EL (cell line): ENCODE measurements at places on chromosomes 6 and 20.
A peak's percentile ranks its signal among the peaks of the same experiment; 100 is the strongest.

GRCh38 chr6:94636780-94637385 is 940.5 kb upstream of the MANEA start:
- DNase-seq, result no peak

DNA sequence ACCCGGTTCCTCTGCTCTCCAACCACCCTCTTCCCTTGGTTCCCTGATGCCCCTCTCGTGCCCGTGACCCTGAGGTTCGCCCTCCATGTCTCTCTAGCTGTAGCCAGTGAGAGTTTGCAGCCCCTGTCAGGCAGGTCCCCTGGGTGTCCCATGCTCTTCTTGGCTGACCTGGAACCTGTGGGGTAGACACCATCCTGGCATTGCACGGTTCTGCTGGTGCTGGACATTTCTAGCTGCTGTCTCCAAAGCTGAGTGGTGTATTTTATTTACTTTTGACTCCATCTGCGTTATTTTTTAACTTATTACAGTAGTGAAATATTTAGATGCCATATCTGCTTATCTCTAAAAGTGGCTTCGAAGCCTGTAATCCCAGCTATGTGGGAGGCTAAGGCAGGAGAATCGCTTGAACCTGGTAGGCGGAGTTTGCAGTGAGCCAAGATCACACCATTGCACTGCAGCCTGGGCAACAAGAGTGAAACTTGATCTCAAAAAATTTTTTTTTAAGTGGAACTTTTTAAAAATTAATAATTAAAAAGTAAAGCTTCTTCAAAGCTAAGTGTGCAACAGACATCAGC is 12.5 kb downstream of the ENTPD6 start:
- DNase-seq, result no peak

DNA sequence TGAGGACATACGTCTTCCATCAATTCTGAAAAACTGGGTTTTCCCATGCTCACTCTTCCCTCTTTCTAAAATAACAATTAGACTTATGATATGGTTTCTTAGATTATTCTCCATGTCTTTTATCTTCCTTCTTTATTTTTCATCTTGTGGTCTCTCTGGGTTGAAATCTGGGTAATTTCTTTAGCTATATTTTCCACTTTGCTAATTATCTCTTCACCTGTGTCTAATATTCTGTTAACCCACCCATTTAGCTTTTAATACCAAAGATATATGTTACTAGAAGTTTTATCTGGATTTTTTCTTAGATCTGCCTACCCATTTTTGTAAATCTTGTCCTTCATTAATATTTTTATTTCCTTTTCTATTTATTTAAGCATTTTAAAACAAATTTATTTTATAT is 121.8 kb downstream of the TENT5A start:
- no peak for DNase-seq

GRCh38 chr6:146183831-146184230 is 155.0 kb downstream of the GRM1 start:
- DNase-seq, result no peak

DNA sequence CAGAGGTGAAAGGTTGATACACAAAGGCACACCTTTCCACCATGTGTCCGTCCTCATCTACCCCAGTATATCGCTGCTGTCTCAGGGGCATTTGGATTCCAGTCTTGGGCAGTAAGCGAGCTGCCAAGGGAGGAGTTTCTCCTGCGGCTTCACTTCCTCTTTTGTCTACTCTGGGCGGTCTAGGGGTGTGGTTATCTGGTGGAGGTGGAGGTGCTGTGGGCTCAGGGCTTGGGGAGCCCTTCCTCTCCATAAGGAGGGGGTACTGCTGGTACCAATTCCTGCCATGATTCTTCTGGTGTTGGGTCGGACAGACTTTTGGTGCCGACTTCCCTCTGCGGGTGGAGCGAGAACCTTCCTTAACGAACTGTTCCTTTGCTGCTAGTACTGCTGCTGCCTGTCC is 31.9 kb upstream of the FABP7 start:
- no peak for DNase-seq

GRCh38 chr6:82329766-82330165 is 33.9 kb upstream of the TPBG start:
- DNase-seq, result no peak

DNA sequence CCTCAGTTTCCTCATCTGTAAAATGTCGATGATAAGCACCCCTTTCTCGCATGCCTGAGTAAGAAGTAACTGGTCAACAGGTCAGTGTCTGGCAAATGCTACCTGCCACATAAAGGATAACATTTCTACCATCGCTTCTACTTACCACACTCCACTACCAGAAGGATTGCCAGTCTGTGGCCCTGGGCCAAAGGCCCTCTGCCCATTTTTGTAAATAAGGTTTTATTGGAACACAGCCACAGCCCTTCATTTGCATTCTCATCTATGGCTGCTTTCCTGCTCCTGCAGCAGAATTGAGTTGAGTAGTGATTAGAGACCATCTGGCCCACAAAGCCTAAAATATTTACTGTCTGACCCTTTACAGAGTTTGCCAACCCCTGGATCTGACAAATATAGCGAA is 121.8 kb downstream of the TOX2 start:
- no peak for DNase-seq

DNA sequence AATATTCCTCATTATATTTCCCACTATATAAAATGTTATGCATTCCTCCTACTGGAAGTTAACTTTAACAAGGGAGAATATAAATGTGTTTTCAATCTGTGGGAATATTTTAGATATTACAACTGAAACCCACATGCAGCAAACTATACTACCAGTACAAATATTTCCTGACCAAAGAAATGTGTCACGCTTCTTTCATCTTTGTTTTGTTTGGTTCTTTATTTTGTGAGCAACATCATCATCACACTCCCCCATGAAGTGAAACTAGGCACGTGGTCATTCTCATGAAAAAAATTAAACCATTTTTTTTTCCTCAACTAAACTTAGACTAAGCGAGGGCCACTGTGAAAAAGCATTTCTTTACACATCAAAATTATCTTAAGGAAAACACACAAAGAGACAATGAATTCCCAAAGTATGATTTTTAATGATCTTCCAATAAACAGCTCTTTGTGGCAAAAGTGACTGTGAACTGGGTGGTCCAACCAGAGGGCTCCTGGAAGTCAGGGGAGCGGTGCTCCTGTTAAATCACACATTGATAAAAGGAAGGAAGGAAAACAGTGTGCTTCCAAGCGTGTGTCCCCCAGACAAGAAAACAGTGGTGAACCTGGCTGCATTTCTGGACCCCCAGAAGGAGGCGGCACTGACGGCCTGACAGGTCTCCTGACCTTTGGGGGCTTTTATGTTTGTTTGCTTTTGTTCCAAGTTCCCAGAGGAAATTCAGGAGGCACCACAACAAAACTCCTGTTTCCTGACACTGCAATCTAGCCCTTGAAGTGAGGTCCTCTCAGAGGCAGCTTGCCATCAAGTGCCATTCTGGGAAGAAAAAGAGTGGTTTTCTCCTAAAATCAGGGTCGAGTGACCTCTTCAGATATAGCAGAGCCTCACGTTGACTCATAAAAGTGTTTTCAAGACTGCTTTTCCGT is 166.8 kb upstream of the FOXQ1 start:
- DNase-seq, result peak; percentile 50

DNA sequence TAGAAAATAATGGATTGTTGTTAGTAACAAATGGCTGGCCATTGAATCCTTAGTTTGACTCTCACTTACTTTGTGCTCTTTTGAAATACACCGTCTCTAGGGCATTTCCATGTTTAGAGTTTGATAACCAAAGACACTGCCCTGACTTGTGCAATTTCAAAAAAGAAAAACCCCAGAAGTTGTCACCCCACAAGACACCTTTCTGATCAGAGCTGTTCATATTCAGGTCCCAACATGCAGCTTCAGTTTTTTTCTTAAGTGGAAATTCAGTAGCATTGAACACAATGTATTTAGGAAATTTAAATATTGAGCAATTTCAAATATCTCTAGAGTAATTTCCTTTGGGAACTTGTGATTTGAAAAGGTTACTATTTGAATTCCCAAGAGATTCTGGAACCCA is 19.4 kb downstream of the CRYBG1 start:
- DNase-seq, result no peak

GRCh38 chr6:129186988-129187387 is 304.1 kb downstream of the LAMA2 start:
- peak; percentile 87 for DNase-seq

DNA sequence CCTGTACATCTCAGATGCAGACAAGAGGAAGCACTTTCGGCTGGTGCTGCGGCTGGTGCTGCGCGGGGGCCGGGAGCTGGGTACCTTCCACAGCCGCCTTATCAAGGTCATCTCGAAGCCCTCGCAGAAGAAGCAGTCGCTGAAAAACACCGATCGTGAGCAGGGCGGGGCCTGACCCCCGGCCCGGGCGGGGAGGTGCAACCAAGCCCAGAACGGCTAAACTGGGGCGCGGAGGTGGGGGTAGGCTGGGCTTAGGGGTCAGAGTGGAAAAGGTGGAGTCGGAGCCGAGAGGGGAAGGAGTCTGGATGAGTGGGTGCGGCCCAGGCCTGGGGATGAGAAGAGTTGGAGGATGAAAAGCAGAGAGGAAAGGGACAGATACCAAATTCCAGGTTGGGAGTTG is 4.1 kb upstream of the MATN4 start:
- no peak for DNase-seq

DNA sequence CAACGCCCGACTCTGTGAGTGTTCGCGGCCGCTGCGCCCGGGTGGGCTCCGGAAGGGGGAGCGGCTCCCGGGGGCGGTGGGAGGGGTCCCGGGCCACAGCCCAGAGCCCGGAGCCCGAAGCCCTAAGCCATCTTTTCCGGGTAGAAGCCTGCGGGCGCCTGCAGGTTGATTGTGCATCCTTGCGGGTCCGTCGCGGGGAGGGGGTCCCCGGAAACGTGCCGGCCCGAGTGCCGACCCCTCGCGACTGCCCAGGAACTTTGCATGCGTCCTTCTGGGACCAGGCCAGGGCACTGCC is 413 bp downstream of the PTPRA start:
- DNase-seq, result peak; percentile 64

- no peak for DNase-seq
These were observed 19.8 kb upstream of the FANCE start for GRCh38 chr6:35432291-35432690.

DNA sequence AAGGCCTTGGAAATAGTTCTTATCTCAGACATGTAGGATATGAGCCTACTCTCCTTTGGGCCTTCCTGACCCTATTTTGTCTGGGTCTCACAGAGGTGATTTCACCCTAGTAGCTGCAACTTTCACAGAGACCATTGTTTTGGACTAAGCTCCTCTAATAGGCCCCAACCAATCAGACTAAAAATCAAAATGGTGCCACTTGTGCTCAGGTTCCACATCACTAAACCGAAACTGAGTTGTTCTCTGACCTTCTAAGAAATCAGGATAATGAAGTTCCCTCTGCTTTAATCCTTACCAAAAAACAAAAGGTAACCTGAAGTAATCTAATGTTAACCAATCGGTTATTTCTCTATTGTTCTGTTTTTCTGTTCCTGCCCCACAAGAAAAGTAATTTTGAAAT is 143.6 kb downstream of the CD24 start:
- no peak for DNase-seq

DNA sequence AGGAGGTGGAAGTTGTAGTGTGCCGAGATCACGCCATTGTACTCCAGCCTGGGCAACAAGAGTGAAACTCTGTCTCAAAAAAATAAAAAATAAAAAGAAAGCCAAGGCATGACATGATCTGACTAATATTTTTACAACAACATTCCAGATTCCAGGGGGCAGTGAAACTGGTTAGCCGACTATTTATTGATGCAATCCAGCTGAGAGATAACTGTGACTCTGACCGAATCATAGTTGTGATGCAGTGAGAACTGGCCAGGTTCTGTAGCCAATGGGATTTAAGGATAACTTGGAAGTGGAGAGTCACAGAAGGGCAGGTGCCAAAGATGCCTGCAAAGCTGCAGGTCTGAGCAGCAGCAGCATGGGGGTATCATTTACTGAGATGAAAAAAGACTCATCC is 82.9 kb upstream of the TSHZ2 start:
- no peak for DNase-seq

DNA sequence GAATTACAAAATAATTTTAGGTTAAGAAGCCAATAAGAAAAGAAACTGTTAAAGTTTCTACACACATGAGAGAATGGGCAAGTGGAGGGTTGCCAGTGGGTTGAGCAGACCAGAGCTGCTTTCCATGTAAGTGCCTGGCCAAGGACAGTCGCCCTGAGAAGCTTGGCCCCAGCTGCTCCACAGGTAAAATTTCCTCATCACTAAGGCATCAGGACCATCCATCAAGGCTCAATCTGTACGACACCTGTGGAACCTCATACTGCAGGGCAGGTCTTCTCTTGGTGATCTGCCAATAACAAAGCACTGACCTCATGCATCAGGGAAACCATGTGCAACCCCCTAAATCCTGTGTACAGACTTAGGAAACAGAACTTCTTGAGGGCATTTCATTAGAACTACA is 115.4 kb downstream of the INSM1 start:
- DNase-seq, result no peak

DNA sequence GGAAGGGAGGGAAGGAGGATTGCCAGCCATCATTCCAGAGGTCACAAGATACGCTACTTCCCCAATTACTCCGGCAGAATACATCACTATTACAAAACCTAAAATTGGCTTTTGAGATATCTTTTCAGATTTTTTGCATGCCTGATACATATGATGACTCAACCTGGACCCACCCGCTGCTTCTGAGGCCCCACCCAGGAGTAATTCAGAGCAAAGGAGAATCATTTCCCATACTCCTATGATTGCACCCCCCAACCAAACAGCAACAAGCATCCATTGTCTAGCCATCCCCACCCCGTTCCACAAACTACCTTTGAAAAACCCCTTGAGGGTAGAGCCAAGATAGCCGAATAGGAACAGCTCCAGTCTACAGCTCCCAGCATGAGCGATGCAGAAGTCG is 163.5 kb upstream of the GJE1 start:
- DNase-seq, result no peak

GRCh38 chr6:125293587-125293986 is 8.2 kb downstream of the HDDC2 start:
- DNase-seq, result no peak

- DNase-seq, result no peak
These were observed 4.6 kb downstream of the SLC22A16 start for GRCh38 chr6:110471726-110472365.

- peak; percentile 10 for DNase-seq
These were observed 36.3 kb upstream of the CMTR1 start for GRCh38 chr6:37396571-37397180.

DNA sequence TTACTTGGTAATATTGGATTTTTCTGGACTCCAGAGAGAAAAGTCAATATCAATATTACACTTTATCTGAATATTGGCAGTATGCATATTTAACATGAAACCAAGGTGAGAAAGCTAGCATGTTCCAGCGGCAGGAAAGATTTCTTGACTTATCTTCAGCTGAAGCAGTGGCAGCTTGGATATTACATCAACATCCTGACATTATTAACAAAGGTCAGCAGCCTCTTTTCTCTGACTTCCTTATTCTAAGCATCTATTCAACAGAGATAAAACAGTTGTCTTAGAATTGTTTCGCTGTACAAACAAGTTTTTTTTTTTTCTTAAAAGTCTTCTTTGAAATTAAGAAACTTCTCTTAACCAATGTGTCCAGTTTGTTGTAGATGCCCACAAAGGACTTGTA is 11.8 kb downstream of the DCBLD1 start:
- DNase-seq, result no peak
